NCI-H1092 treated with DMSO at 0.1 percent for 48 hours (cell line): ENCODE measurements at places on chromosomes 3 and 15.

DNA sequence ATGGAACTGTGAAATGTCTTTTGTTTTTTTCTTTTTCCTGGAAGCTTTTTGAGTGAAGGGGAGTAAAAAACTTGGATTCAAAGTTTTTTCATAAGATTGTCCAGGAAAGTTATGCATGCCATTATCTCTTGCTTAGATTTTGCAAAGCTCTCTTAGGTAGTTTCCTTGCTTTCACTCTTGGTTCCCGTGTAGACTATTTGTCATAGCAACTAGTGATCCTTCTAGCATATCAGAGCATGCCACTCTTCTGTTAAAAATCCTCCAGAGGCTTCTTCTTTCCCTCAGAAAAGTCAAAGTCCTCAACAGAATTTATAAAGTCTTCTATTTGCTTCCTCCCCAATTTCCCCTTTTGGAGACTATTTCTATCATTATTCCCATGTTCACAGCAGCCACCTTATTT is 21.1 kb downstream of the GTF2E1 start:
- no peak for DNase-seq

GRCh38 chr3:138862924-138863775 is 28.4 kb upstream of the PIK3CB start:
- DNase-seq = no peak

GRCh38 chr3:129694228-129694627 is 87.8 kb upstream of the PLXND1 start:
- no peak for DNase-seq

DNA sequence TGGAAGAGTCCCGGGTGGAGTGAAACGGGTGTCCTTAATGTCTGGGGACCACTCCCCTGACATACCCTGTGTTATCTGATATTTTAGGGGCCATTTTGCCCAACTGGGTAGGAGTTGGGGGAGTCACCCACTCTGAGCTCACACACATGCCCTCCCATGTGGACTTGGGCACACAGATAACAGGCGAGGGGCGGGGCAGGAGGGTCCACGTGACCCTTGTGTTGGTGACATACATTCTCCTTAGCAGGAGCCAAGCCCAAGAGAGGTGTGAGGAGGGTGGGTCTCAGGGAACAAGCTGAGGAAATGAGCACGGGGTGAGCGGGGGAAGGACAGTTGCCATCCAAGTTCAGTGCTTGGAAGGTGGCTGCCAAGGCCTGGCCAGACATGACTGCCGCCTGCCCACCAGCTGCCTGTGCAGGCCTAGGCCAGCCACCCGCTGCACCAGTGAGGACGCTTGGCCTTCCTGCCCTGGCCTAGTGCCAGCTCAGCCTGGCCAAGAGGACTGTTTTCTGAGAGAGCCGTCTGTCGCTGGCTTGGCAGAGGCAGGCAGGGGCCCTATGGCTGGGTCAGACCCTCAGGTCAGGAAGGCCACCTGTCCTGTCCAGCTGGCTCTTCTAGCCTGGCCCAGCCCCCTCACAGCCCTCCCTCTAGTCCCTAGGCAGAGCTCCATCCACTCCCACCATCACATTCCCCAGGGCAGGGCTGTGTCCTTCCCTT is 31.3 kb upstream of the TMEM115 start:
- DNase-seq = peak; percentile 69

- DNase-seq = no peak
Observed at GRCh38 chr3:13728487-13728886, 151.4 kb downstream of the WNT7A start.

DNA sequence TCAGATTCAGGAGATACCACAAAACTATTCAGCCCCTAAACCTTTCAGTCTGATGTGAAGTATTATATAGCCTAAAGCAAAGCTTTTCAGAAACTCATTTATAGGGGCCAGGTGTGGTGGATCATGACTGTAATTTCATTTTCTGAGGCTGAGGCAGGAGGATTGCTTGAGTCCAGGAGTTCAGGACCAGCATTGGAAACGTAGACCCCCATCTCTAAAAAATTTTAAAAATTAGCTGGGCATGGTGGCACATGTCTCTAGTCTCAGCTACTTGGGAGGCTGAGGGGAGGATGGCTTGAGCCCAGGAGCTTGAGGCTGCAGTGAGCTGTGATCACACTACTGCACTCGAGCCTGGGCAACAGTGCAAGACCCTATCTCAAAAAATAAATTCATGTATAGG is 60.0 kb downstream of the TMOD3 start:
- no peak for DNase-seq

DNA sequence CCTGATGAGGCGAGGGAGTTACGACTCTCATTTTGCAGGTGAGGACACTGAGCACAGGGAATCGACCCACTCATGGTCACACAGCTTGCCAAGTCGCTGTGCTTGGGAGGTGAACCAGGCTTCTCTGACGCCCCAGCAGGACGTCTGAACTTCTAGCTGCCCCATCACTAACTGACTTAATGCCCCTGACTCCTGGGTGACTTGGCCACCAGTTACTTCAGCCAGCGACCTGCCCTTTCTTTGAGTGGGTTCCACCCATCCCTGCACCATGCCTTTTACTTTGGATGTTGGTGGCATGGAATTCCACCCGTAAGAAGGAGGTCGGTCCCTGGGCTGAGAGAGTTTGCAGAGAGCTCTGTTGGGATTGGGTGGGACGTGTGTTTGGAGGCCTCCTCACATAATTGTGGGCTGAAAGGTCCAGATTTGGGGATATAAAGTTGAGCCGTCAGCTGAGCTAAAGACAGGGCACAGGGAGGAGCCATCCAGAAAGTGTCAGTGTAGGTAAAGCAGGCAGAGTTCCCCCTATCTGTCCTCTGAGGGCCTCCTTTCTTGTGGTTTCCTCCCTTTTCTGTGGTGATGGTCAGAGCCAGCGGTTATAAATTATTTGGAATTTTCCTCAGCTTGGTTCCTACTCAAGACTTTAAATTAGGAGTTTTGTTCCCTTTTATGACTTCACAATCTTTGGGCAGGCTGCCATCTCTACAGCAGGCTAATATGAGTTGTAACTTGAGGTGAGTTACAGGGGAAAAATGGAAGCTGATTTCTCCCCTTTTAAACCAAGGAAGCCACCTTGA is 55.0 kb downstream of the FLNB start:
- no peak for DNase-seq

- DNase-seq = no peak
Observed at GRCh38 chr3:193743702-193744047, 150.7 kb downstream of the OPA1 start.
